AG08395 (cell line): ENCODE measurements at places on chromosomes 11 and 22.

DNA sequence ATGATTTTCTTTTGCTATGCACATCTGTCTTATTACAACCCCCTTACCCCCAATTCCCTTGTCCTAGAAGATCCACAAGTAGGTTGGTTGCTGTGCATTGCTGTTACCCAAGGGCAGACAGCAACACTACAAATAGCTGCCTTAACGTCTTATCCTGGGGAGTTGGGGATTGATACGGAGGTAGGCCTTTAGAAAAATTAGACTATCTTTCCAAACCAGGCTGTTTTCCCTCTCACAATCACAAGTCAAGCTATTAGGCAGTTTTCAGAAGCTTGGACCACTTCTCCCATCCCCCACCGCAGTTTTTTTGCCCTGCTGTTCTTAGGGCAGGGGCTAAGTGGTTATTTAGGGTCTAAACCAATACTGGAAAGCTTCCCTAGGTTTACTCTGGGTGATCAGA is 2.8 kb upstream of the PHLDB1 start:
- no peak for DNase-seq

DNA sequence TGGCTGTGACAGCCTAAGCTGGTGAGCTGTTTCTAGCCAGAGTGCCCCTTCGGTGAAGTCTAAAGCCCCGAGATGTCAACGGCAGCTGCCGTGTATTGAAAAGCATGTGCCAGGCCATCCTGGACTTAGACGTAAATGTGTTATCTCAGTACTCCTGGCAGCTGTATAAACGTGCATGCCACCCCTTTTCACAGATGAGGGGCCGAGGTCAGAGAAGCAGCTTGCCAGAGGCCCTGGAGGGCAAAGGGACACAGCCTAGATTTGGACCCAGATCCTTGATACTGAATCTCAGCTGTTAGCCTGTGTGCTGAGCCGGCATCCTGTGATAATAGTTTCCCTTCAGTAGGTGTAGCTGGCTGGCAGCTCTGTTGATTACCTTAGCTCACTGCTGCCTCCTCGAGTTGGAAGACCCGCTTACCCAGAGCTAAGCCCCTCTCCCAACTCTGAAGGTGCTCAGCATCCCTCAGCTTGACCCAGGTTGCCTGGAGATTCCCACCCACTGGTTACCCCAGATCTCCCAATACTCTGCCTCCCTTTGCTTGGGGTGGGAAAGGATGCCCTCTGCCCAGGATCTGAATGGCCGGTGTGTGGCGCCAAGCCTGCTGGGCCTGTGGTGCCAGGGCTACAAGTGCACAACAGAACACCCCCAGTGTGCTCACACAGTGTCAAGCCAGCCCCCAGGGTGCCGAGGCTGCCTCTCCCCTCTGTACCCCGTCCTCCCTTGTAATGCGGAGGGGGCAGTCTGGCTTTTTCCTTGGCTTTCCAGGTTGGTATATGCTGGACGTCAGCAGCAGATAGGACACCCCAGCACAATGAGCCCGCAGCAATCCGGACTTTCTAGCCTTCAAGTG is 59.8 kb upstream of the WNT7B start:
- DNase-seq: no peak

DNA sequence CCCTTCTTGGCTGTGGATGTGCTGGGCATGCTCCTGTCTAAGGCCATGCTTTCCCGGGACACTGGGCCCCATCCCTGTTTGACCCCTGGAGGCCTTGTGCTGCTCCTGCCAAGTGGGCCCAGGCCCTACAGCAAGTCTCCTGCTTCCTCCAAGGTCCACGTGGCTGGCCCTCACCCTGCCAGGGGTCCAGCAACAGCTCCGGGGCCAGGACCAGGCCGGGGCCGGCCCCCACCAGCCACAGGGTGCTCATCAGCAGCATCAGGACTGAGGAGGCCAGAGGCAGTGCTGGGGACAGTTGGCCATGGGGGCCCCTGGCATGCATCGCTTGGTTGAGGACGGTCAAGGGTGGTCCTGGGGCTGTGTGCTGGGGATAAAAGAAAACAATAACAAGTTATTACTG is 2.5 kb downstream of the RHBDD3 start:
- no peak for DNase-seq

DNA sequence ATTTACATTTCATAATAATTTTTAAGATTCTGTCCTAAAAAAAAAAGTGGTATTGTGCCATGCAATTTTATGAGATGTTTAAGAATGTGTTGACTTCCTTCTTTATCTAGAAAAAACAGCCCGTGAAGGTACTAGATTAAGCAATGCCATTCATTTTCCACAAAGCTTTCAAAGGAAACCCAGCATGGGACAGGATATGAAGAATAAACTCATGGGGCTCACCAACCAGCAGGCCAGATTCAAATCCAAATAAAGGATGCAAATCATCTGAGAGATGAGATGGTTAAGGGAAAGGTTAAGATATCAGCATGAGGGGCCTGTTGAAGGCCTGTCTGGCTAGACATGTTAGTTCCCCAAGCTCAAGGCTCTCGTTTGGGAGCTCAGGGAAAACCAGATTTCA is 199.1 kb downstream of the SWAP70 start:
- no peak for DNase-seq

DNA sequence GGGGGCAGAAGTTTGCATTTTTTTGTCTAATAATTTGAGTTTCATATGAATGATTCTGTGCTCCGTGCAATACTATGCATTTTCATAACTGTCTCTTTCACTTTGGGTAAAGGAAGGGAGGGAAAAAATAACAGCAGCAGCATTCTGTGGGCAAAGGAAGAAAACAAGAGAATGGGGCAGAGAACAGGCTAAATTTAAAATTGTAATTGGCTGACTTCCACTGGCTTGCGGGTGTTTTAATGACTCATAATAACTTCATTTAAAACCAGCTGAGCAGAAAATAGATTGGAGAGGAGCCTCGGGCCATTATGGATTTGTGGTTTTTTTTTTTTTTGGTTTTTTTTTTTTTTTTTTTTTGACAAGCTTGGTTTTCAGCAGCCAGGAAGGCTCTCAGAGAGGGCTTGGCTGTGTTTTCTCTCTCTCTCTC is 107.4 kb downstream of the ZBTB16 start:
- DNase-seq: peak; percentile 82

DNA sequence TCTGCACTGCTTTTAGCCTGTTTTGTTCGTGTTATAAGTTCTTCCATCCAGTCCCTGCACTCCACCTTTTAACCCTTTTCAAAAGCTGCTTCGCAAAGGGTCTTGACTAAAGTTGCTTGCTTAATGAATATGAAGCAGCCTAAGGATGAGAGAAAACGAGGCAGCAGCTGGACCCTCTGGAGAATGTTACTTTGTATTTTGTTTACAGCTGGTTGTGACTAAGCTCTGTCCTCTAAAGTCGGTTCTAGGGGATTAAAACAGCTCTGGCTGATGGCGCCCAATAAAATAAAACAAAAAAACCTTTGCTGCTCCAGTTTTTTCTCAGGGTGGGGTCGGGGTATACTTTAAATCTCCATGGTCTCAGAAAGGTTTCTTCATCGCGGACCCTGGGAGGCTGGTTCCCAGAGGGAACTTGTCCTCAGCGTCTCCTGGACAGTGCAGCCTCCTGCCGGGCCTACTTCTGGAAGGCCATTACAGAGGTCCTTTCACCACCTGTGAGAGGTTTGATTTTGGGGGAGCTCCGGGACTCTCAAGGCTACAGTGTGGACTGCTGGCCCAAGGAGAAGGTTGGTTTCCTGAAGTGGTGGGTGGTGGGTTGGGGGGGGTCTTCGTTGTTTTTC is 836 bp upstream of the RBM4 start:
- DNase-seq: no peak

DNA sequence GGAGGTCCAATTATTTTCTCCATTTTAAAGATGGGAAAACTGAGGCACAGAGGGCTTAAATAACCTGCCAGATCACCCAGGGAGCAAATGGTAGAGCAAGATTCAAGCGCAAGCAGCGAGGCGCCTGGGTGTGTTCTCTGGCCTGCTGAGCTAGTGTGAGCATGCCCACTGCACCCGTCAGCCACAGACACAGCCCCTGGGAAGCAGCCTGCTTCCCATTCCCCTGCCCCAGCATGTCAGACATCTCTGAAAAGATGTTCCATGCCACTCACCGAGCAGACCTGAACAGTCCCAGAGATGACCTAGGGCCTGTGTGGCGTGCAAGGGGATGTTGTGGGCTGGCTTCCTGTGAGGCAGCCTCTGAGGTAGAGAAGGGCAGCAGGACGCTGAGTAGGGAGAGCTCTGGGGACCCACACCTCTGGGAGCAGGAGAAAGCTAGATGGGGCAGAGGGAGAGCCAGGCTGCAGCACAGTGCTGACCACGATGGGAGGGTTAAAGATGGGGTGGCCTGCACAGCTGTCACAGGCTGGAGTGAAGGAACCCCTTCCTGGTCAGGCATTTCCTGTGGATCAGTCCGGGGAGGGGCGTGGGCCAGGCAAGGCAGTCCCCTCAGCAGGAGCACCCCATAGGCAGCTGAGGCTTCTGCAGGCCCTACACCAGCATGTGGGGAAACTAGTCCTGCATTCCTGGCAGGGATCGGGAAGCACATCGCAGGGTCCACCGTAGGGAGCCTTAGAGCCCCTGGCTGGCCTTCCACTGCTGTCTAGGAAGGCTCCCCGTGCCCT is 101.4 kb downstream of the GALNT18 start:
- no peak for DNase-seq

DNA sequence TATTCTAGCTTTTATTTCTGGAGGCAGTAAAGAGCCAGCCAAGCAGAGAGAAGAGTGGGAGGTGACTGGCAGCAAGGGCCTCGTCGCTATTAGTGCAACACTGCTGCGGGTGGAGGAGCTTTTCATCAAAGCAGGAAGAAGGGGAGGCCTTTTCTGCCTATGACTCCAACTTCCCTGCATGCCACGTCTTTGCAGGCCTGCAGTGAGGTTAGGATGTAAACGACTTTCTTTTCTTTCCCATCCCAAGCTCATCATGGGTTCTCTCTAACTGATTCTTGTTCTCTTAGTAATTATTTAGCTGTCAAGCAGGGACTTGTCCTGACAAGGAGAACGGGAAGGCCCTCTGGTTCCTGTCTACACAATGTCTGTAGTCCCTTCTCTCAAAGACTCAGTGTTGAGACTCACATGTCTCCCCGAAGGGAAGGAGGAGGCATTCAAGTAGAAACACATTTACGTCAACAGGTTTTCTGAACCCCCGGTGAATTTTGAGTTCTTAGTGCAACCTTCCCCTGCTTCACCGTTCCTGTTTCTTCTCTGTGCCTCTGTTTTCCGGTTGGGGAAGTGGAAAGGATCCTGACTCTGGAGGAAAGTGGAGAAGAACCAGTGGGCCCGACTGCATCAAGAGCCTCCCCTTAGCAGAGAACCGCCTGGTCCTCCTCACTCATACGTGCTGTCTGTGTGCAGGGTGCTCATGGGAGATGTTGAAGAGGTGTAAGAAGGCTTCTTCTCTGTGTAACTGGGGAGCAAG is 56.9 kb downstream of the PACS1 start:
- peak; percentile 70 for DNase-seq

GRCh38 chr11:122173074-122173450 is 57.0 kb upstream of the BLID start:
- no peak for DNase-seq

- DNase-seq: no peak
Measured at GRCh38 chr22:21446128-21446826, 20.9 kb upstream of the TMEM191C start.

GRCh38 chr11:76336597-76336996 is 44.3 kb downstream of the THAP12 start:
- DNase-seq: no peak

- DNase-seq: no peak
Measured at GRCh38 chr11:10478574-10479550, 23.8 kb downstream of the AMPD3 start.

GRCh38 chr11:61041755-61042518 is 60.4 kb upstream of the CD5 start:
- DNase-seq: peak; percentile 12

GRCh38 chr11:111906680-111907079 is 4.9 kb downstream of the CRYAB start:
- DNase-seq: no peak

- DNase-seq: no peak
Measured at GRCh38 chr11:36261094-36261493, 28.1 kb downstream of the COMMD9 start.

GRCh38 chr11:71384561-71384960 is 63.6 kb downstream of the DHCR7 start:
- DNase-seq: no peak

DNA sequence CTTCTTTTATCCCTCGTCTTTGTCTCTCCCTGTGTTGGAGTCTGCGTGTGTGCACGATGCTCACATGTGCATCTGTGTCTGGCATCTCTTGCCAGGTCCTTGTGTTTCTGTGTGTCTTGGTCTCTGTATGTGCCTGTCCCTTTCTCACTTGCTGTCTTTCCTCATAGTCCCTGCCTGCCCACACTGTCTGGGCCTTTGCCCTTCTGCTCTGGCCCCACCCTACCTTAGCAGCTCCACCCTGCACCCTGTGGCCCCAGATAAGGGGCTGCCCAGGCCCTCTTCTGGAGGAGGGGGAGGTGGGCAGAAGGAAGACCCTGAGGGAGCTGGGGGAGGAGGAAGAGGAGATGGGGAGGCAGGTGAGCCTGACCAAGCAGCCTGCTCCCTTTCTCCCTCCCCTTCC is 2.8 kb downstream of the EHBP1L1 start:
- no peak for DNase-seq

- DNase-seq: no peak
Measured at GRCh38 chr11:57560146-57560545, 7.3 kb downstream of the UBE2L6 start.

GRCh38 chr11:119493712-119494111 is 70.7 kb upstream of the THY1 start:
- DNase-seq: no peak

- DNase-seq: no peak
Measured at GRCh38 chr11:117673602-117674001, 123.4 kb downstream of the DSCAML1 start.

GRCh38 chr11:121344824-121345223 is 52.3 kb downstream of the SC5D start:
- no peak for DNase-seq

- no peak for DNase-seq
Measured at GRCh38 chr11:63023222-63023814, 7.7 kb upstream of the SLC22A8 start.

DNA sequence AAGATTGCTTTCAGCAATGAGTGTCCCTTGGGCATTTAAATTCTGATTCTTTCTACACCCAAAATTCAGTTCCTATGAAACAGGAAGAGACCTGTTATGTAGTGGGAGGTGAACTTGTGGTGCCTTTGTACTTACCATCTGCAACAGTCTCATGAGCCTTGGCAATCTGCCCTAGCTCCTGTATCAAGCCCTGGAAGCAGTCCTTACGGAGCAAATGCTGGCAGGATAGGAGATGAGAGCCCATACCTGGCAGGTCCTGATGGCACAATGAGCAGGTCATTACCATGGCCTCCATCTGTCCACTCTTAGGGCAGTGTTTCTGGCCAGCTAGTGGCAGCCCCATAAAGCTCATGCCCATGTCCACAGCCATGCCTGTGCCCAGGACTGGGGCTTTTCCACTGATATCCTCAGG is 10.8 kb downstream of the TRIM66 start:
- no peak for DNase-seq

- no peak for DNase-seq
Measured at GRCh38 chr11:109856928-109857327, 236.3 kb upstream of the ZC3H12C start.

DNA sequence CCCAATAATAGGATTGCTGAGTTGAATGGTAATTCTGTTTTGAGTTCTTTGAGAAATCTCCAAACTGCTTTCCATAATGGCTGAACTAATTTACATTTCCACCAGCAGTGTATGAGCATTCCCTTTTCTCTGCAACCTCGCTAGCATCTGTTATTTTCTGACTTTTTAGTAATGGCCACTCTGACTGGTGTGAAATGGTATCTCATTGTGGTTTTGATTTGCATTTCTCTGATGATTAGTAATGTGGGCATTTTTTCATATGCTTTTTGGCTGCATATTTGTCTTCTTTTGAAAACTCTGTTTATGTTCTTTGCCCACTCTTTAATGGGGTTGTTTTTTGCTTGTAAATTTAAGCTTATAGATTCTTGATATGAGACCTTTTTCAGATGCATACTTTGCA is 97.4 kb downstream of the FDX1 start:
- DNase-seq: no peak
